ENCODE measurements at places on chromosomes 4 and X.
A peak's percentile ranks its signal among the peaks of the same experiment; 100 is the strongest.

- no peak for DNase-seq
Observed at GRCh38 chr4:144189121-144189520, 48.6 kb upstream of the GYPA start.

DNA sequence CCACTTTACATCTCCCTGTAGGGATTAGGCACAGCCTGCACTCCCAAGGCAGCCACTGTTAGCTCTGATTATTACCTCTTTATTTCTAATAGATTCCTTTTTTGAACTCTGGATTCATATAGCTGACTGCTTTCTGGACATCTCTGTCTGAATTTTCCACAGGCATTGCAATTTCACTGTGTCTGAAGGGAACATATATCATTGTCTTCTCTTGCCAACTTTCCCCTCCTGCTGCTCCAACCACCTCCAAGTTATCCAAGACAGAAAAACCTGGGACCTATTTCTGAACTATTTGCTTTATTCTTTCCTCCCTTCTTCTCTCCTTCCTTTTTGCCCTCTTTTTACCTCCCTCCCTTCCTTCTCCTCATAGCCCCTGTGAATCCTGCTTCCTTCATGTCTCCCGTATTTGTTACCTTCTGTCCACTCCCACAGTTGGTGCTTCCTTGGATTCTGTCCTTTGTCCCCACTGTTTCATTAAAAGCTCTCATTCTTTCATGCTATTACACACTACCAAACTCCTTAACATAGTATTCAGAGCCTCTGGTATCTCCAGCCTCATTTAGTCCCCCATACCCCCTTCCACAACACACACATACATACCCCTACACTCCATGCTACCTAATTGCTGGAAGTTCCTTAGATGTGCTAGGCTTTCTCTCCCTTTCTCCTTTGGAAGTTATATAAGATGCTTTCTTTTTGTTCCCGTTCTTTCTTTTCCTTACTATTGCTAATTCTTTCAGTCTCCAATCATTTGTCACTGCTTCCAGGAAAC lies 34.7 kb downstream of the FGF2 start:
- no peak for DNase-seq

DNA sequence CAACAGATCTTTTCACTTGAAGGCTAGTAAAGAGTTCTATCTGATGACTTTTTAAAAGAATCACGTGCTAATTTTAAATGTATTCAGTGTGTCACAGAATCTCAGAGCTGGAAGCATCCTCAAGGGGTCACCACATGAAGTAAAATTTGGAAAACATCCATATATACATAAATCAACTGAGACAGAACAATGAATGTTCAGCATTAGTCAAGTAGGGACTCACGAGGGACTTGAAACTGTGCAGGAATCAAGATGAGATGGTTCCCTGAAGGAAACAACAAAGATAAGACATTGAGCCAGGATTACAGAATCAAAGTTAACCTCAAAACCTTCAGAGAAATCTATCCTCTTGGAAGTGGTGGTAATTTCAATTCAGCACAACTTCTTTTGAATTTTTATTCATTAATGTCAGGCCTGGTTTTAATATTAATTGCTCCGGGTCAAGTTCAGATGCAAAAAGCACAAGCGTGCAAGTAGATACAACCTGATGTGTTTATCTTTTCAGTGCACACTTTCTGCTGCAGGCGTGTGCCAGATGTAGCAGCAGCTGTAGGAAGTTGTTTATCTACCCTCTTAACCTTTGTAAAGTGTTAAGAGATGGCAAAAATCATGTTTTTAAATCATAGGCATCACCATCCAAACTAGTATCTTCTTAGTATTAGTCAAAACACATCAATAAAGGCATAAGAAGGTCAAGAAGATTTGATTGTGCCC lies 87.7 kb upstream of the SRD5A3 start:
- DNase-seq = no peak

DNA sequence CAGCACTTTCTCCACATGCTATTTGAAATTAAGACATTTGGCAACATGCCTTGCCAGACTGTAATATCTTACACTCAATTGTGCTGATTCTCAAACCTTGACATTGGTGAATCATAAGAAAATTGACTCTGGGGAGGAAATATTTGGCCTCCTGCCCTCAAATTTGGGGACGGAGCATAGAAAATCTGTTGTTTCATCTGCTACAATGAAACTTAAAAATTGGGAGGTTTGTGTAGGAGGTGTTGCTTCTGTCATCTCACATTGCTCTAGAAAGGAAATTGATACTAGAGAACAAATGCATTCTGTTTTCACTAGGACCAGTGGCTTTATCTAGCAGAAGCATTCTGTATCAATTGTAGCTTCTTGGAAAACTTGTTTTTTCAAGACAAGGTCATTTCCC lies 5.3 kb downstream of the OCRL start:
- no peak for DNase-seq

- DNase-seq = no peak
Observed at GRCh38 chrX:133640161-133641015, 225.1 kb upstream of the GPC4 start.

DNA sequence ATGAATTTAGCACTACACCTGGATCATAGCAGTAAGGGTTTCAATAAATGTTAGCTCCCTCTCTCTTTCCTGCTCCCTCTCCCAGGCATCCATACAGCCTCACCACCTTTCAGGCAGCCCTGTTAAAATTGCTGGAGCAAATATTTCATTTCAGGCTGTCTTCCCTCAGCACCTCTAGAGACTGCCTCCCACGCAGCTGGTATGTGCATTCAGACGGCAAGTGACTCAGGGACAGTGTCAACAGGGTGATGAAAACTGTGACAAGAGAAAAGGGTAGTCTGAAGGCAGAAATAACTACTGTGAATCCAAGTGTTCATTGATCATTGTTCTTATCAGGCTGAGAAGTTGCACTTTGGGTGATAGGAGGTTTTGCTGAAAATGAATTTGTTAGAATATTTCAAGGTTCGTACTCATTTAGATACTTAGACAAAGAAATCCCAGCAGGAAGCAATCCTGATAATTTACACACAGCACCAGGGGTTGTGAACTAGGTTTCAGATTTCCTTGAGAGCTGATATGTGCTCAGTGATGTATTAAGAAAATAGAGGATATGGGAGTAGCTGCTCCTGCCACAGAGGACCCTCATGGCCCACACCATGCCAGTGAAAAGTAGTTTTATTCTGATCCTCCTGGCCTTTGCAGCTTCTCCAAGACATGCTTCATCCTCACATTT lies 424.2 kb downstream of the FGF13 start:
- no peak for DNase-seq

DNA sequence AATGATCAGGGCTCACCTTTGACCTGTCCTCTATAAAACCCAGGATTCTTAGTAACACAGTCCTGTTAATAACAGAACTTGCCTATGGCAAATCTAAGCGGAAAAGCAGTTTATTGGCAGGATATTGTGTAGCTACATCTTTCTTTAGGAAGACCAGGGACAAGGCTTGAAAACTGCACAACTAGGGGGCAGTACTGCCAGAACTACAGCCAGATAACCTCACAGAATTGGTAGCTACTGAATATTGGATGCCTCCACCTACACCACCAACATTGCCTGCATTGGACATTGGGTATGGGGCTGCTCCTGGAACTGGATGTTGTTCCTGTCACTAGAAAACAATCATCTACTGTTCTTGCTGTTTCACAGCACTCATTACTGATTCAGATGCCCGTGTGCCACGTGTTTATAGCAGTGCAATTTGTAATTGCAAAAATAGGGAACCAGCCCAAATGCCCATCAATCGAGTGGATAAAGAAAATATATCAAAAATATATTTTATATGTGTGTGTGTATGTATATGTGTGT lies 47.4 kb downstream of the REPS2 start:
- DNase-seq = no peak

DNA sequence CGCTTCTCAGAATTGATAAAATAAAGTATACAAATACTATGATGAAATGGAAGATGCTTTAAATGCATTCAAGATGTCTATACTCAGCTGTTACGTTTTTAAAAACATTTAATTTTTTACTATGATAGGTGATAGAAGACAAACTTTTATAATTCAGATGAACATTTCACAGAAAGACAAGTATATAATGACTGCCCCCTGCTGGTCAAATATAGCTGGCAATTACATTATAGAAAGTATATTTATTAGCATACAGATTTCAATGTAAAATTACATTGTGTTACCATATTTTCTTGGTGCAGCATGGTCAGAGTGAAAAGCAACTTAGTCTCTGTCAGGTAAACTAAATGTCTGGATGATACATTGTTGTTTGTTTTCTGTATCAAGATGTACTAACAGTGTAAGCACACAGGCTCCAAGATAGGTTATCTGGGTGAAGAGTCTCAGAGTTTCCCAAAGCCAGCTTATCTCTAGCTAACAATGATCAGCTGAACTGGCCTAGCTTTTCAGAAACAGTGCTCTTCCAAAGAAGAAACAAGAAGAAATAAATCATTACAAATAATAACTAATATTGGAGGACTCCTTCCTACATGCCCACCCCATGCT lies 54.1 kb downstream of the SRPX start:
- DNase-seq = no peak

- DNase-seq = peak; percentile 44
Observed at GRCh38 chr4:114694770-114695169, 96.2 kb downstream of the UGT8 start.

DNA sequence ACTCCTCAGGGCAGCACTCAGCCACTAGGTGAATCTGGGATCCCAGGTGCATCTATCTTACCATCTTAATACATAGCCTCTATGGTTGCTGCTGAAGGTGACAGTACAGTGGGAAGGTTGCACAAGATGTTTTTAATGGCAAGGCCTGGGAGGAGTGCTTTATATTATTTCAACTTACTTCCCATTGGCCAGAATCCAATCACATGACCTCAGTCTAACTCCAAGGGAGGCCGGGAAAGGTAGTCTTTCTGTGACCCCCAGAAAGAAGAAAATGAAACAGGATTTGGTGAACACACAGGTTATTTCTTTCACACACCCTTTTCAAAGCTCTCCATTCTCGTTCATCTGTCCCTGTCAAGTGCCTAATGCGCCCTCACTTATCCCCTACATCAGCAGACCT lies 189.1 kb upstream of the ATP6AP2 start:
- no peak for DNase-seq

DNA sequence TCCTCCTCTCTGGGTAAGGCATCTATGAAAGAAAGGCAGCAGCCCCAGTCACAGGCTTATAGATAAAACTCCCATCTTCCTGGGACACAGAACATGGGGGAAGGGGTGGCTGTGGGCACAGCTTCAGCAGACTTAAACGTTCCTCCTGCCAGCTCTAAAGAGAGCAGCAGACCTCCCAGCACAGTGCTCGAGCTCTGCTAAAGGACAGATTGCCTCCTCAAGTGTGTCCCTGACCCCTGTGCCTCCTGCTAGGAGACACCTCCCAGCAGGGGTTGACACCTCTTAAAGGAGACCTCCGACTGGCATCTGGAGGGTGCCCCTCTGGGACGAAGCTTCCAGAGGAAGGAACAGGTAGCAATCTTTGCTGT lies 89.9 kb downstream of the EFHC2 start:
- no peak for DNase-seq

DNA sequence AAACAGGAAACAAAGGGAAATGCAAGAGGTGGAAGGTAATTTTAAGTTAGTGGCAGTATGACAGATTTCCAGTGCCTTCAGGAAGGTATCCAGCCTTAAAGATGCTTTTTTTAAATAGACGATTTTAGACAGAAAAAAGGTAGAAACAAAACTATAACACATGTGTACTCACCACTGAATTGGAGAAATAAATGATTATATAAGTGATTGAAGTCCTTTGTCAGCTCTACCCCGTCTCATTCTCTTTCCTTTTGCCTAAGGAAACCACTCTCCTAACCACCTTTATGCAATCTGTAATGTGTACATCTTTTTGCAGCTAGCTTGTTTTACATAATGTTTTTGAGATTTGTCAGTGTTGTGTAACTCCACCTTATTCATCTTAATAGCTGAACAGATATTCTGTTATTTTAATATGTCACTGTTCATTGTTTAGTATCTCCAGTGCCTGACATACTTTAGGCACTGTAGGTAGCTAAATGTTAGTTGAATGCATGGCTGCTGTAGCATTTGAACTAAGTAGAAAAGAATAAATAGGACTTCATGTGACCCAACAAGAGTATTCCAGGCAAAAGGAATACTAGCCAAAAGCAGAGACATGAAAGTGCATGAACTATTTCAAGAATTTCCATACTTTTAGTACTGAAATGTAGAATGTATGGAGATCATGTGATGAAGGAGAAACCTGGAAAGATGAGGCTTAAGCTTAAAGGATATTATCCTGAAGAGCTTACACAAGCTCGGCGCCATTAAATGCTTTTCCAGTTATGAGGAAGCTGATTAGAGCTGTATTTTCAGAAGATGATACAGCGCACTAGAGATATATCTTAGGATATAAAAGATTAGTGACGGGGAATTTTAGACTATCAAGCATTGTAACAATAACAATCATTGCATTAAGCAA lies 865 bp downstream of the FAM200B start:
- no peak for DNase-seq

GRCh38 chrX:118221270-118221669 lies 104.7 kb upstream of the KLHL13 start:
- peak; percentile 78 for DNase-seq

DNA sequence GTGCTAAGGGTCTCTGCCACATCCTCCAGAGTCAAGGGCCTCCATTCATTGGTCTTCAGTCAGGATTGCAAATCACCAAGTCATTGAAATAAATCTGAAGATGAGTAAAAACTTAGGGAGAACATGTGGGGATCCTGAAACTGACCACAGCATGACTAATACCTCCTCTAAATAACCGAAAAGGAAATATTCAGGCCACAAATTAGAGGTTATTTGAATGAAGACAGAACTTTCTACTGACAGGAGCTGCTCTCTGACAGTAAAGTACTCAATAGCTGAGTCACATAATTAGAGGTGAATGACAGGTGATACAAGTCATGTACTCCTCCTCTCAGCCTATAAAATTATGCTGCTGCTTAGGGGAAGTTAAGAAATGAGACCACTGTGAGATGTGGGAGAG lies 240.2 kb upstream of the F9 start:
- no peak for DNase-seq

DNA sequence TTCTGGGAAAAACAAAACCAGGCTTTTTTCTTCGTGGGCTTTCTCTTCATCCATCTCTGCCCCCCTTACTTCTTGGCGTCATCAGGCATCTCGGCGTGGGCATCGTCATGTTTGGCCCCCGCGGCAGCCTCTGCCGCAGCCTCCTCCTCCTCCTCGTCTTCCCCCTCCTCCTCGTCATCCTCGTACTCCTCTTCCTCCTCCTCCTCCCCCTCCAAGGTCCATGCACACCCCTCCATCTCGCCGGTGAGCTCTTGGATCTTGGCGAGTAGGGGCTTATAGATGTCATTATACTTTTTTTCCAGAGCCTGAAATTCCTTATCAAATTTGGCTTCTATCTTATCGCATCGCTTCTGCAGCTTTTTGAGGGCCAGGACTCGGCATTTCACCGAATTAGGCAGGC lies 488 bp downstream of the NAP1L5 start:
- peak; percentile 48 for DNase-seq

- no peak for DNase-seq
Observed at GRCh38 chr4:37450911-37451310, 206.4 kb downstream of the NWD2 start.

DNA sequence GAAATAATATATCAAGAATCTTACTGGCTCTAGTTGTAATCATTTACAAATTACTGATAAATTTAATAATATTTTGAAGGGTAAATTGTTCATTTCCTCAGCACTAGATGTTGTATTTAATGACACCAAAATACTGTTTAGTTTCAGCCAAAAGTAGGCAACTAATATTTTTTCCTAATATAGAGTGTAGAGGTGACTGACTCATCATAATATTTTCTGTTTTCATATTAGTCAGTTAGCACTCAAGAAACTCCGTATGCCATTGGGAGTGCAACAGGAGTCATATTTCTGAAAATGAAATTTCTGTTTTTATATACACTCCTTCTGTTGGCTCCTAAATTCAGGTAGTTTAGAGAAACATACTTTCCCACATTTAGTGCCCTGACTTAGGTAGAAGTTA lies 36.6 kb upstream of the PTPN13 start:
- no peak for DNase-seq

GRCh38 chr4:185464887-185465286 lies 6.6 kb downstream of the CCDC110 start:
- peak; percentile 23 for DNase-seq
